ENCODE measurements at places on chromosomes 1 and 21.
A peak's percentile ranks its signal among the peaks of the same experiment; 100 is the strongest.

DNA sequence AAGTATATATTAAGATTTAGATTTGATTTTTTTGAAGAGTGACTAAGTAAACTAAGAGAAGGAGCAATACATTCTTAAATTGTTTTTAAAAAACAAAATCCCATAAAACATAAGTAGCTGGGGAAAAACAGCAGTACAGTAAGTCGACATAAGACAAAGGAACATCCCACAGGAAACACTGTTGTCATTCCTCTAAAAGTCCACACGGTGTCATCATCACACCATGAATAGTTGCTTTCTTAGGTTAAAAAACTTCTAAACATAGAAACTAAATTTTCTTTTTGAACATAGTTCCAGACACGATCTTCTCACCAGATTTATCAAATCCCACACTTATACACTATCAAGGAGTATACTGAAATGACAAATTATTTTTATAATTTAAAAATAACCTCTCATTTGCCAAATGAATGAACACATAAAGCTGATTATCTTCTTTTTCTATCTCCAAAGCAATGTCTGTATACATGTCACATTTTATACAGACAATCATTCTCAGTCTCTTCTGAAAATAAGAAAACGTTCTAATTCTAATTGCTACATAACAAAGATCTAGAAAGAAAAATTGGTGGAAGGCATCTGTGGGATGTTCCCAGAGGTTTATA is 15.8 kb downstream of the ODF2L start:
- DNase-seq: no peak

GRCh38 chr1:100921110-100921706 is 25.3 kb downstream of the SLC30A7 start:
- DNase-seq: no peak

GRCh38 chr21:37119421-37120218 is 46.6 kb downstream of the TTC3 start:
- no peak for DNase-seq

GRCh38 chr21:30515681-30516080 is 13.7 kb upstream of the KRTAP19-5 start:
- no peak for DNase-seq

- DNase-seq: no peak
These were observed 202.6 kb downstream of the PTPRC start for GRCh38 chr1:198841477-198841876.

DNA sequence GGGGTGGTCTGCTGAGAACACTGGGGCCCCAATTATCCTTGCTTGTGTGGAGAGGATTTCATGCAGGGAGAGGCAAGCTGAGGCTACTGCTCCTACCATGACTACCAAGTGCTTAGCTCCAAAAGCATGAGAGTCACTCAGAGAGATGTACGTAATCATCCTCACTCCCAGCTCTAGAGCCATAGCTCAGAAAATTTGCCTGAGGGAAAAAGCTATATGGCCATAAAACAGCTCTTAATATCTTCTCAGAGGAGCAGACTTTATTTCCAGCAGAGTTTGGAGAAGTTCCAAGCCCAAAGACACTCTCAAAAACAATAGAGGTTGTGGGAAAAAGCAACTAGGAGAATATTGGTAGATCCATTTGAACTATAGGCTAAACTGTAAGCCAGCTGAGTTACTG is 106.4 kb upstream of the PBX1 start:
- no peak for DNase-seq

GRCh38 chr21:33411949-33412430 is 8.8 kb downstream of the IFNGR2 start:
- no peak for DNase-seq

- no peak for DNase-seq
These were observed 572 bp downstream of the ATP1B1 start for GRCh38 chr1:169106921-169107602.

DNA sequence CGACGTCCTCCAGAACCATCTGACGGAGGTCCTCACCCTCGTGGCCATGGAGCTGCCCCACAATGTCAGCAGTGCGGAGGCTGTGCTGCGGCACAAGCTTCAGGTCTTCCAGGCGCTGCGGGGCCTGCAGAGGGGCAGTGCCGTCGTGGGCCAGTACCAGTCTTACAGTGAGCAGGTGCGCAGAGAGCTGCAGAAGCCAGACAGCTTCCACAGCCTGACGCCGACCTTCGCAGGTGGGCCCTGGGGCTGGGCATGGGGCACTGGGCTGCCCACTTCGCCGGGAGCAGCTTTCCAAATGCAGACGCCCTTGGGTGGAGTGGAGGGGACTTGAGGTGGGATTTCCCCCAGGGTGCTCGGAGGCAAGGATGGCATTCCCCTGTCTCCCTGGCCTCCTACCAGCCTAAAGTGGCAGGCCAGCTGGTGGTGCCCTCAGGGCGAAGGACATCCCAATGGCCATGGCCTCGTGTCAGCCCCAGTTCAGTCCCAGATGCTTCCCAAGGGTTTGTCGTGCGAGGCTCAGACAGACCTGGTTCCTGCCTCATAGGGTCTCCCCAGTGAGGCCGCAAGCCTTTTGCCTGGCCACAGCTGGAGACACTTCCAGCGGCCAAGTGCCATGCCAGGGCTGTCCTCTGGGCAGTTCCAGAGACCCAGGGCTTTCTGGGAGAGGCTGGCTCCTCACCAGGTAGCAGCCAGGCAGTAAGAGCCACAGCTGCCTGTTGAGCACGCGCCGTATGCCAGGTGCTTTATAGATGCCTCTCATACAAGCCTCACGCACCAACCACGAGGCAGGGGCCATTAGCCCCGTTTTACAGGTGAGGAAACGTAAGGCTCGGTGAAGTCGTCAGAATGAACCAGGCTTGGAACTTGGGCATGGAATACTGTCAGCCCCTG is 27.8 kb downstream of the H6PD start:
- no peak for DNase-seq

DNA sequence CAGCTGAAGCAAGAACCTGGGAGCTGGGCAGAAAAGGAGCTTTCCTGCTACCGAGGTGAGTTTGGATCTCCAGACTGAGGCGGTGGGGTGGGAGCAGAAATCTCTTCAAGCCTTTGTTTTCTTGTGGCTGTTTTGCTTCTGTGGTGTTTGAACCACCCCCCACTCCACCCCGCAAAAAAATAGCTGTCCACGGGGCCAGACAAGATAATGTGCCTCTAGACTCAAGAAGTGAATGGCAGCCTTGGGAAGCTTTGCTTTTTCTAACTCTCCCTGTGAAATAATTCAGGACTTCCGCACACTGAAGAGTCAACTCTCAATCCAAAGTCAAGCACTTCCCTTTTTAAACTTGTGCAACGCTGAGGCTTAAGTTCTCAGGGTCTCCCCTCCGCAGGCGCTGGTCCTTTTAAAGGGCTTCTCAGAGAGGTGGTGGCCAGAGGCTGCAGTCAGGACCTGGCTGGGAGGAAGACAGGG is 159.6 kb upstream of the COA6 start:
- no peak for DNase-seq

GRCh38 chr1:246587606-246588005 is 21.4 kb downstream of the CNST start:
- DNase-seq: no peak

GRCh38 chr1:24437631-24438396 is 22.2 kb downstream of the NIPAL3 start:
- DNase-seq: no peak

- no peak for DNase-seq
These were observed 111.7 kb downstream of the NMNAT2 start for GRCh38 chr1:183306317-183307042.

DNA sequence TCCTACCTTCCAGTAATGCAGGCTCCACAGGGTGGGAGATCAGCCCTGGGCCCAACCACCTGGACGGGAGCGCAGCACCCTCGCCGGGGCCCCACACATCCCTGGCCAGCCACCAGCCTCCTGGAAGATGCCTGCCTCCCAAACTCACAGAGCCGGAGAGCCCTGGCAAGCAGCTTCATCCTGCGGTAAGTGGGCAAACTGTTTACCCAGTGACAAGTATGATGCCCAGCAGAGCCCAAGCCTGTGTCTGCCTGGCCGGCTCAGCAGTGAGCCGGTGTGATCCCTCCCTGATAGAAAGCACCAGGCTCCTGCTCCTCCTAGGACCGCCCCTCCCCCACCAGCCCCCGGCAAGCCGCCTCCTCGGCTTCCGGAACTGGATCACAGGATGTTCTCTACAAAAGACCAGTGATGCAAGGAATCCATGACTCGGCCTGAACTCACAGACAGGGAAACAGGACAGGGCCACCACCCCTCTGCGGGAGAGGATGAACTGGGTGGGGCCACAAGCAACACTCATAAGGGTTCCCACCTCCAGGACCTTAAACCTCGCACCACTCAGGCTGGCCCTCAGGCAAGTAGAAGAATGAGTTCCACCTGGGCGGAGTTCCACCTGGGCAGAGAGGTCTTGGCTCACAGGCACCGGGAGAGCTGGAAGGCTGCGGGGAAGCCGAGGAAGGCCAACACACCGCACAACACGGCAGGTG is 7.9 kb downstream of the ACOT7 start:
- DNase-seq: no peak

DNA sequence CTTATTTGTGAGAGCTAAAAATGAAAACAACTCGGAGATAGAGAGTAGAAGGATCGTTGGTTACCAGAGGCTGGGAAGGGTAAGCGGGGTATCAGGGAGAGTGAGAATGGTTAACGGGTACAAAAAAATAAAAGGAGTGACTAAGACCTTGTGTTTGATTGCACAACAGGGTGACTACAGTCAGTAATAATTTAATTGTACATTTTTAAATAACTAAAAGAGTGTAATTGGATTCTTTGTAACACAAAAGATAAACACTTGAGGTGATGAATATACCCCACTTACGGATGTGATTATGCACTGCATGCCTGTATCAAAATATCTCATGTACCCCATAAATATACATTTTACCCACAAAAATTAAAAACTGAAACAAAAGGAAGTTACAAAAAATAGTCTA is 29.4 kb downstream of the FOXJ3 start:
- DNase-seq: no peak

DNA sequence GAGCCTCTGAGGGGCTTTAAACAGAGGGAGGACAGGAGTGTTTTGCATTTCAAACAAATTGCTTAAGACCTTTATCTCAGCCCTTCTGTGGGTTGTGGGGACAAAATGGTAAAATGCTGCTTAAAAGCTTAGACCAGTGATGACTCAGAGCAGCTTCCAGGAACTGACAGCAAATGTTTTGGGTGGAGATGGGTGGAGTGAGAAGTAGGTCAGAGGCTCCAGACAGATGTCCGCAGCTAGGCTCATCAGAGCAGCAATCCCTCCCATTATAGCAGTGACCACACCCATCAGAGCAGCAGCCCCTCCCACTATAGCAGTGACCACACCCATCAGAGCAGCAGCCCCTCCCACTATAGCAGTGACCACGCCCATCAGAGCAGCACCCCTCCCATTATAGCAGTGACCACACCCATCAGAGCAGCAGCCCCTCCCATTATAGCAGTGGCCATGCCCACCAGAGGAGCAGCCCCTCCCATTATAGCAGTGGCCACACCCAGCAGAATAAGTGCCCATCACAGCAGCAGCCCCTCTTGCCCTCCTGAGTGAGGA is 532.2 kb downstream of the MATN1 start:
- DNase-seq: no peak

GRCh38 chr1:49424782-49425181 is 599.0 kb downstream of the AGBL4 start:
- DNase-seq: no peak

DNA sequence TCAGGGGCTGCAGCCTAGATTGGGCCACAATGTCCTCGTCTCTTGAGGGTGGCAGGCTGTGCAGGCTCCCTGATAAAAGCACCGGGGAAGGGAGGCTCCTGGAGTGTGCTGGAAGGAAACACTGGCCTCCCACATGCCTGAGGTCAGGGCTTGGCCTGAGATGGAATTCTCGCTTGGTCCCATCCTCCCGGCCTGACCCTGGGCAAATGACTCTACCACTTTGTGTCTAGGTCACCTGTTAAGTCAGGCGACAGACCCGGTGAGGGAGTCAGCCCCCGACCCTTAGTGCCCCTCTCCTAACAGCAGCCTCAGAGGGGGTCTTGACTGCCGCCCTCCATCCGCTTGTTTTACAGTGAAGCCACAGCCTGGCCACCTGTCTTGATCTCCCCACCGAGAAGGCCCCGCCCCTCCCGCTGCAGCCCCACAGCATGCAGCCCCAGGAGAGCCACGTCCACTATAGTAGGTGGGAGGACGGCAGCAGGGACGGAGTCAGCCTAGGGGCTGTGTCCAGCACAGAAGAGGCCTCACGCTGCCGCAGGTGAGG is 2.5 kb downstream of the SMIM1 start:
- DNase-seq: no peak

DNA sequence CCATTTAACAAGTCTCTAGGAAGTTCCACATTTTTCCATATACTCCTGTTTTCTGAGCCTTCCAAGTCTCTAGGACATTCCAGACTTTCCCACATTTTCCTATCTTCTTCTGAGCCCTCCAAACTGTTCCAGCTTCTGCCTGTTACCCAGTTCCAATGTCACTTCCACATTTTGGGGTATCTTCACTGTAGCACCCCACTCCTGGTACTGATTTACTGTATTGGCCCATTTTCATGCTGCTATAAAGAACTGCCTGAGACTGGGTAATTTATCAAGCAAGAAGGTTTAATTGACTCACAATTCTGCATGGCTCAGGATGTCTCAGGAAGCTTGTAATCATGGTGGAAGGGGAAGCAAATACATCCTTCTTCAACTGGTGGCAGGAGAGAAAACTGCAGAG is 285.0 kb downstream of the LRRIQ3 start:
- no peak for DNase-seq

GRCh38 chr1:163414778-163415177 is 93.0 kb downstream of the NUF2 start:
- no peak for DNase-seq

GRCh38 chr1:205325334-205325884 is 3.9 kb upstream of the NUAK2 start:
- DNase-seq: peak; percentile 24

DNA sequence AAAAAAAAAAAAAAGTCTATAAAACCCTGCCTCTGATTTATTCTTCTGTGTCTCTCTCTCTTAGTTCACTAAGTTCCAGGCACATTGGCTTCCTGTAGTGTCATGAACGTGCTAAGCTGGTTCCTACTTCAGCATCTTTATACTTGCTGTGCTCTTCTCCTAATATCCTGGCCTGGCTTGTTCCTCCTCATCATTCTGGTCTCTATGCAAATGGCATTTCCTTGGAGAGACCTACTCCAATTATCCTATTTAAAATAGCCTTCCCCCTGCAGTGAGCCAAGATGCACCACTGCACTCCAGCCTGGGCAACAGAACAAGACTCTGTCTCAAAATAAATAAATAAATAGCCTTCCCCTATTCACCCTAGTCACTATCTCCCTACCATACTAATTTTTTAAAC is 9.7 kb upstream of the CLCC1 start:
- DNase-seq: no peak

Data from activated CD4-positive, alpha-beta T cell treated with anti-CD3 and anti-CD28 coated beads for 24 hours (primary cell).